Substantia nigra (tissue), 51 donors: ENCODE measurements at places on chromosomes 11 and 22.

- no peak for DNase-seq
Observed at GRCh38 chr11:13907678-13908077, 54.8 kb upstream of the SPON1 start.

GRCh38 chr11:103862094-103862801 is 174.2 kb upstream of the DDI1 start:
- DNase-seq: no peak

- no peak for DNase-seq
Observed at GRCh38 chr11:115458877-115459276, 45.3 kb downstream of the CADM1 start.

DNA sequence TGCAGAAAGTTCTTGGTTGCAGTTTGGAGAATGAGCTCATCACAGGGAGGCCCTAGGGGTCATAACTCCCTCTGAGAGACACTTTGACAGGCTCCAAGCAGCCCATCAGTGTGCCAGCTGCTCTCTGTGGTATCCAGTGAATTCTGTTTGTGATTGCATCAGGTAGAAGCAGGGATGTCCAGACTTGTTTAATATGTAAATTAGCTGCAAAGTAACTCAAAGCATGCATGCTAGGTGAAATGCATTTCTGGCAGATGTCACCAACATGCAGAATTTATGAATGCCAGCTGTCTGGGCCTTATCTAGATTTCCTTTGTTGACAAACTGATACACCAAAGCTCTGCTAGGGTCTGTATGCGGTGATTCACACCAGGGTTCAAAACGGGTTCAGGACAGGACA is 123.6 kb upstream of the MTNR1B start:
- no peak for DNase-seq

GRCh38 chr11:86355256-86355655 is 19.4 kb upstream of the CCDC81 start:
- no peak for DNase-seq
